ENCODE measurements at places on chromosomes 1 and 21. TPM values are rescaled to one million over a fixed set of nuclear protein-coding genes. Genes with fewer than 3 reads are reported as not detected.

SPRR5 gene
- total RNA-seq: not detected

FHAD1 gene
- total RNA-seq: 0.82 TPM

CFHR4 gene
- total RNA-seq: not detected

CATSPERE gene
- total RNA-seq: 0.18 TPM

CD247 gene
- total RNA-seq: 0.42 TPM

TMPRSS3 gene
- 0.21 TPM for total RNA-seq

COL6A2 gene
- total RNA-seq: 19.8 TPM
